ENCODE measurements at places on chromosomes 3 and 15.

- DNase-seq: no peak
Observed at GRCh38 chr15:33608714-33609113, 297.9 kb downstream of the RYR3 start.

DNA sequence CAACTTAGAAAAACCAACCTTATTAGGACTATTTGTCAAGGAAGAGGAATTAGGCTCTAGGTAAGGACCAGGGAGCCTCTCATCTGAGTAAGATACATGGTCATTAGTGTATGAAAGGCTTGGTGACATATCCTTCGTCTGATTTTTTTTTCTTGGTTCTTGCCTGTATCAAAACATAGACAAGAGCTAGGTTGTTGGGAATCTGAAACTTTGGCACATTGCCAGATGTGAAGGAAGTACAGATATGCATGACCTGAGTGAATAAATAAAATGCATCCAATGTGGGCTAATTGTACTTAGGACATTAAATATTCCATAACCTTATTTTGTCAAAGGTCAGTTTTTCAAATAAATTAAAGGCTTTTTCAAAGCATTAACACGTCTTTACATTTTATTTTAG lies 151.8 kb downstream of the SYNPR start:
- DNase-seq: no peak

GRCh38 chr15:95864467-95864886 lies 466.0 kb upstream of the NR2F2 start:
- peak; percentile 53 for DNase-seq

DNA sequence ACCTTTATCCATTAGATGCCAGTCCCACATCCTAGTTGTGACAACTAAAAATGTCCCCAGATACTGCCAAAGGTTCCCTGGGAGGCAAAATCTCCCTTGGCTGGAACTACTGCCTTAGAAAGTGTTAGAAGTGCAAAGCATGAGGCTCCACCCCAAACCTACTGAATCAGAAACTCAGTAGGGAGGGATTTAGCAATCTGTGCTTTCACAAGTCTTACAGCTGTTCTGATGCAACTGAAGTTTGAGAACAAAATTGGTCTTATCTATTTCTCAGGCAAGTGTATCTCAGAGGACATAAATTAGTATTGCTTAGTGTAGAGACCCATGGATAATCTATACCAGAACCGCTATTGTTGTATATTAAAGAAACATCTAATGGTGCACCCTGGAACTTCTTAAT lies 70.2 kb downstream of the CLDN1 start:
- no peak for DNase-seq

- DNase-seq: no peak
Observed at GRCh38 chr15:47383102-47383501, 334.2 kb upstream of the SEMA6D start.

- no peak for DNase-seq
Observed at GRCh38 chr3:80338366-80338765, 570.6 kb upstream of the ROBO1 start.

GRCh38 chr3:196936288-196936687 lies 6.0 kb downstream of the NCBP2 start:
- no peak for DNase-seq

DNA sequence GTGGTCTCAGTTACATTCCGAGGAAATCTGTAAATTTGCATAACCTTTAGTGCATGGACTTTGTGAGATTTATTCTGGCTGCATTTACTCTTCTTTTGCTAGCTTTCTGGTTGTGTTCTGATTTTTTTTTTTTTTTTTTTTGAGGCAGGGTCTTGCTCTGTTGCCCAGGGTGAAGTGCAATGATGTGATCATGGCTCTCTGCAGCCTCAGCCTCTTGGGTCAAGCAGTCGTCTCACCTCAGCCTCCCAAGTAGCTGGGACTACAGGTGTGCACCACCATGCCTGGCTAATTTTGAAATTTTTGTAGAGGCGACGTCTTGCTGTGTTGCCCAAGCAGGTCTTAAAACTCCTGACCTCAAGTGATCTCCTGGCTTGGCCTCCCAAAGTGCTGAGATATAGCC lies 12.6 kb downstream of the RAB5A start:
- DNase-seq: no peak

DNA sequence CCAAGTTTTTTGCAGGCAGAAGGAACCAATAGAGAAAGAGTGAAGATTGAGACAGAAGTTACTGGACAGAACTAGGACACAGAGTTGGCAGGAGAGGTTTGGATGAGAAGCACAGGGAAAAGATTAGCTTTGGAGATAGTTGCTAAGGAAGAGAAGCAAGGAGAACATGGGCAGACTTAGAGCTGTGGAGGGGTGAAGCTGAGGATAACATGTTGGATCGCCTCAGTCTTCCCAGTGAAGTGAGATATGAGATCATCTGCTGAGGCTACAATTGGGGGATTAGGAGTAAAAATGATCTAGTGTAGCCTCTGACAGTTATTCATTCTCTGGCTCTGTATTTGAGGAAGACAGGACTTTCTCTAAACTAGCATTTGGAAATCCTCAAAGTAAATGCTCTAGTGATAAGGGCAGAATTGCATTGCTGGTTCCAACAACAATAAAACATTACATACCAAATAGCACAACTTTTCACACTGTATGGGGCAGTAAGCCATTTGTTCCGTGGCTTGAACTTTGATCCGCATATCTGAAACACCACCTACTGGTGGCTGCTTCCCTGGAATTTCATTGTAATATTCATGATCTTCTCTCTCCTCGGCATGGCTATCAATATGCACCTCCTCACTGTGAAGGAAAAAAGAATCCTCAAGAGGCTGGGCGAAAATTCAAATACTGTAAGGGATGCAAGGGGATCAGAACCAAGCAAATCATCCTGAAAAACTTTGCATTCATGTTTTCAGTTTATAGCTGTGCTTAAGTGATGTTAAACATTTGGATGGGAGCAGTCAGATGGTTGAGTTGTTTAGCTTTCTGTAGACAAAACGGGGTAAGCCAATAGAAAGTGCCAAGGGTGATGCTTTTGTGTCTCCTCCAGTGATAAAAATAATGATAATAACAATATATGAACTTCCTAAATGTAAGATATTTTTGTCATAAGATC lies 22.2 kb upstream of the EID1 start:
- no peak for DNase-seq

- no peak for DNase-seq
Observed at GRCh38 chr3:166663194-166663593, 716.9 kb downstream of the ZBBX start.

DNA sequence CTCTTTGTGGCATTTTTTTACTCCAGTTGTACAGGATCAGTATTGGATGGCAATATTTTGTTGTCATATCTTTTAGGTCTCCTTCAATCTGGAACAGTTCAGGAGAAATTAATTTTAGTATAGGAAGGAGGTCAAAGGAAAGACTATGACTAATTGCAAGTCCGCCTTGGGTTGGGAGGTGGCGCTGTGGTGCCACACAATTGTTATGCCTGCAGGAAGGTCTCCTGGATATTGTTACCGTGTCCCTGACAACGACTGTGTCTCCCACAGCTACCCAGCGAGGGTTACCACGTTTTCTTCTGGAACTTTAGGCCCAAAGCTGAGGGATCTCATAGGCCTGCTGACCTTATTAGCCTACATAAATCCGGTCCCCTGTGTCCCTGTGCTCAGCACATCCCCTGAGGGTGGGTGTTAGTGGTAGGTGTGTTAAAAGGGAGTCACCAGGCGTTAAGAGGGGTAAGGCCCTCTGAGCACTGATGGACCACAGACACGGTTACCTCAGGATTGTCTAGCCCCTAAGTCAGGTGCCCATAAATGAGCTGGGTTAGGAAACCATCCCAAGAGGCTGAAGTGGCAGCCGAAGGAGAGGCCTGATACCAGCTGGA lies 31.5 kb downstream of the KCNAB1 start:
- DNase-seq: peak; percentile 30

- no peak for DNase-seq
Observed at GRCh38 chr3:188826574-188826973, 345.2 kb upstream of the TPRG1 start.

- no peak for DNase-seq
Observed at GRCh38 chr3:157120071-157120892, 39.7 kb downstream of the CCNL1 start.

GRCh38 chr15:54519577-54519976 lies 541.3 kb downstream of the UNC13C start:
- DNase-seq: no peak

GRCh38 chr15:40333922-40334492 lies 6.7 kb downstream of the CCDC9B start:
- DNase-seq: peak; percentile 33

DNA sequence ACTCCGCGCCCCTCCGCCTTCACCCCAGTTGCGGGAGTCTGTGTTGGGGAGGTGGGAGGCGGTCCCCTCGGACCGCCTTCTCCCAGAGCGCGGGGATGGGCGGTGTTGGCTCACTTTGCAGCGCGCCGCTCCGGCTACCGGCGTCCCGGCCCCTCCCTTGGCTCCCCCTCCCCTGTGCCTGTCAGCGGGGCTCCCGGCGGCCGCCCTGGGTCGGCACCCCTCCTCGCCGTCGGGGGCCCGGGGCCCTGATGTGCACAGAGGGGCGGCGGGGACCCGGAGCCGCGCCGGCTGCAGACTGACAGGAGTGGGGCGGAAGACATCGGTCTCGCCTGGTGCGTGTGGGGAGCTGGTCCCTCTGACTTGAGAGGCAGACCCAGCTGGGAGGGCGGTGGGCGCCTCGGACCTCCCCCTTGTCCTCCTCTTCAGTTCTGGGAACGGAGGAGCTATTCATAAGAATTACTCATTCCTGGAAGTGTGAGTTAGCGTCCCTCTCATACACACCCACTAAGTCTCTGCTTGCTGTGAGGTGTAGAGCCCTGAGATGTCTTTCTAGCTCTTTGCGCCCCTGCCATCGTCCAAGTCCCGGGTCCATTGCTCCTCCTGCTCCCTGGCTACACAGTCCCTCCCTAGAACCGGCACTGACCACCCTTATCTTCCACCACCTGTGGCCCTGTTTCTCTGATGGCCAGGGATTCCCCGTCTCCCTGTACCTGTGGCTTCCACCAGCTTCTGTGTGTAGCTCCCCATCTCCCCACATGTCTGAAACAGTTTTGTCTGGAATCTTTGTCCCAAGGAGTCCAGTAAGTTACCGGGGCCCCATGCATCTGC lies 42.3 kb upstream of the ROPN1 start:
- DNase-seq: no peak

- no peak for DNase-seq
Observed at GRCh38 chr3:143167969-143168854, 48.6 kb downstream of the CHST2 start.

- DNase-seq: no peak
Observed at GRCh38 chr15:48580736-48581135, 64.8 kb downstream of the FBN1 start.

DNA sequence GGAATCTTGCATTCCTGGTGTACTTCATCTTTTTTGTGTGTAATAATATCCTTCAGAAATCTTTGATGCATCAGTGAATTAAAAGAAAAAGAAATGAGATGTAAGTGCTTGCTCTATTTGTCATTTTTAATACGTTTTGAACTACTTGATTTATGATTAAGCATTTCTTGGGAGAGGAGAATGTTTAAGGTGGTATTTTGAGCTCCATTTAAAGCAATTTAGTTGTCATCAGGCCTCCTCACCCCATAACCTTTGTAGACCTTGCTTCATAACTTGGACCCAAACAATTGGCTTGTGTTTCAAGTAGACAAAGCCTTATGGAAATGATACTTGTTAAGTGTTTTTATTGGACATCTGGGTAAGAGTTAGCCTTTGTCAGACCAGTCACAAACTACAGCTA lies 87.1 kb upstream of the VEPH1 start:
- DNase-seq: no peak

- DNase-seq: no peak
Observed at GRCh38 chr15:25909325-25909724, 46.2 kb upstream of the ATP10A start.

DNA sequence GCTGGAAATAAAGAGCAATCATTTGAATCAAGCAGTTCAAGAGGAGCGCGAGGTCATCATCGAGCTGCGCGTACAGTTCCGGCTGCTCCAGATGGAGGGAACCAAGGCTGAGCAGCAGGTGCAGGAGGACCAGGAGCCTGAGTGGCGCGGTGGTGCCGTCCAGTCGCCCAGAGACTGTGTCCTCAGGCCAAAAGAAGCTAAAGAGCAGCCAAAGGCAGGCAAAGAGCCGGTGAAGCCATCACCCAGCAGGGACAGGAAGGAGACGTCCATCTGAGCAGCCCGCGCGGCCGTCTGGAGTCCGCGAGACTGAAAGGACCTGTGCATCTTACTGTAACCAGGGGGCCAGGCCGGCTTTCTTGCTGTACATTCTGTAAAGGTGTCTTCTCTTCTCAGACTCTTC lies 277.2 kb upstream of the TTC14 start:
- DNase-seq: no peak

GRCh38 chr3:79002465-79003372 lies 765.1 kb downstream of the ROBO1 start:
- DNase-seq: no peak

- no peak for DNase-seq
Observed at GRCh38 chr15:99135194-99135593, 30.3 kb downstream of the SYNM start.

DNA sequence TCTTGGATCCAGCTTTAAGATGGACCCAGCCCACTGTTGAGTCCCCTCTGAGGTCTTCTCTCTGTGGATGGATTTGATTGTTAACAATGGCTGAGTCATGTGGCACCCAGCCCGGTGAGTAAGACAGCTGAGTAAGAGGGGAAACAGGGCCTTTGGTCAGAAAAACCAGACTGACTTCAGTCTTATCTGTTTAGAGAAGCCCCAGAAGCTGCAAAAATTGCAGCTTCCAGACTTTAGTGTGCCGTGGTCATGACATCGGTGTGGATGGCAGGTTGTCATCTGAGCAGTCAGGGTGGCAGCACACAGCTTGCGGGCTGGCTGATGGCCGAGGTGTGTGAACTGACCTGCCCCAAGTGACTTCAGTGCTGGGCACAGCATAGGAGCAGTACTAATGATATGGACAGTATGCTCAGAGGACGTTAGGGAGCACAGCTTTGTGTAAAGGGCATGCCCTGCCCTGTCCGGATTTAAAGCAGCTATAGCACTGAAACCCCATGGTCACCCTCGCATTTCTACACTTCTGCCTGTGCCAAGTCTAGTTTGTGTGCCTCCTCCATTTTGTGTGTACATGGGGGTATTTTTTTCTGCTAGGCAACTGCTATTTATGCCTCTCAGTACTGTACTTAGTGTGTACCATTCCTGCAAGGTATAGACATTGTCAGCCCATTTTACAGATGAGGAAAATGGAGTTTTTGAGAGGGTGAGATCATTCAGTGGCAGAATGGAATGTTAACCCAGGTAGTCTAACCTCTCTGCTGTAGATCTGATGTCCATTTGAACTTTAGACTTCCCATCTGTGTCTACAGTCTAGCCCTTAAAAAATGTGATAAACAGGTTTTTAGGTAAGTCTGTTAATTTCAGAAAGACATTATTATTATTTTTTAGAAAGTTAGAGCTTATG lies 44.4 kb downstream of the FLNB start:
- DNase-seq: no peak

DNA sequence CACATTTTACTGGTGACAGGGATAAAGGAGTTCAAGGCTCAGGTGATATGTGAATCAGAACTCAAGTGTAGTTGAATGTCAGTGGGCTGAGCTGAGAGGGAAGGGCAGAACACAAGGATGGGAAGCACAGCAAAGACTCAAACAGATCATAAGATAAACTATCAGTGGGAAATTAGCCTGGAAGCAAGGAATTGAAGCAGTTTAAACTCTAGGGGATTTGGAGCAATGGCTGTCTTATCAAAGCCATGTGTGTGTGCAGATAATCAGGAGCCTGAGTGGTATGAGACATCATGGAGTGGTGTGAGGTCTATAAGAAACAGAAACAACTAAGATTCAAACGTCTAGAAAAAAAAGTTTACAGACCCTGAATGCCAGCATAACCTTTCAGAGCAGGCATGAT lies 634.6 kb downstream of the AGBL1 start:
- DNase-seq: no peak

All from CD8-positive, alpha-beta memory T cell (primary cell).